ENCODE measurements at places on chromosomes 2 and 18. TPM values are rescaled to one million over a fixed set of nuclear protein-coding genes. Genes with fewer than 3 reads are reported as not detected.

SRD5A2 gene
- not detected for total RNA-seq

PHOSPHO2 gene
- 1.9 TPM for total RNA-seq

REG3G gene
- not detected for total RNA-seq

DNA sequence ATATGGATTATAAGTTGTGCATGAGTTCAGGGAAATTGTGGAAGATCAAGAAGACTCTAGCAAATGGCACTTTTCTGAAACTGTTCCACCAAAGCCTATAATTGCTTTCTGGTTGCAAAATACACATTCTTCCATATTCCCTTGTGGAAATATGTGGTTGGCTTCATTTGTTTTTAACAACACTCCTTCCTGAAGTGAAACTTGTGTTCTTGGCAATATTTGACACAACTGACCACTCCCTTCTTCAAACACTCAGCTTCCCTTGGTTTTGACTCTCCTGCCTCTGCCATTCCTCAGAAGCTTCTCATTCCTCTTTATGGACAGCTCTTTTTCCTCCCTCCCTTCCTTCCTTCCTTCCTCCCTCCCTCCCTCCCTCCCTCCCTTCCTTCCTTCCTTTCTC lies 192.3 kb downstream of the PMAIP1 start:
- DNase-seq: no peak

DNA sequence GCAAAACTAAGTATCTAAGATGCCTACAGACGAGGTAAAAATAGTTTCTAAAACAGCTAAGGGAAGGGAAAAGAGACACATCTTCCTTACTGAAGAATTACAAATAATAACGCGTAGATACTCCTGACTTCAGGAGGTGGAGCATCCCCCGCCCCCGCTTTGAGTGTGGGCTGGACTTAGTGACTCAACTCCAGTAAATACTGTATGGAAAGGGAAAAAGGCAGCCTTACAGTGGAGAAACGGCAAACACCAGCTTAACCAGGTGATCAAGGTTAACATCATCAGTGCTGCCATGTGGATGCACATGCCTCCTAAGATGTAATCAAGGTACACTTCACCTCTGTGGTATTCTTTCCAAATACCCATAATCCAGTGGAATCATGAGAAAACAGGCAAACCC lies 47.9 kb downstream of the HADHB start:
- DNase-seq: no peak

DNA sequence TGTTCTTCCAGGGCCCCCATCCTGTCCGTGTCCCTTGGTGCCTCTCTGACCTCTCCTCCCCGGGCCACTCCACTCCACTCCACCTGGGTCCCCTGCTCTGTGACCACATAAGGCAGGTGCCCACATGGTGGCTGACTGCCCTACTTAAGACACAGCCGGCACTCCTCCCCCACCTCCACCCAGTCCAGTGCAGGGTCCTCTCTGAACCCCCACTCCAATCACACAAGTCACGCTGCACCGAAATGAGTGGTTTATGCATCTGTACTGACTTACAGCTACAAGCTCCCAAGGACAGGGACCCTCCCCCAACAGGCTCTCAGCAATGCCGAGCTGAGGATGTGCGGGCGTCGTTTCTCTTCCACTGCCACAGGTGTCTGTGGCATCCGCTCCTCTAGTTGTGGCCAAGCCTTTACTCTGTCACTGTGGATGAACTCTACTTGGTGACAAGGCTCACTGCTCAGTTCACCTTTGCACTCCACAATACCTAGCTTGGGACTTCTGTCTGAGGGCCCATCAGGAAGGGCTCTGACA lies 48.3 kb downstream of the TFCP2L1 start:
- no peak for DNase-seq

- DNase-seq: no peak
Observed at GRCh38 chr2:176297067-176297466, 27.8 kb downstream of the MTX2 start.

DNA sequence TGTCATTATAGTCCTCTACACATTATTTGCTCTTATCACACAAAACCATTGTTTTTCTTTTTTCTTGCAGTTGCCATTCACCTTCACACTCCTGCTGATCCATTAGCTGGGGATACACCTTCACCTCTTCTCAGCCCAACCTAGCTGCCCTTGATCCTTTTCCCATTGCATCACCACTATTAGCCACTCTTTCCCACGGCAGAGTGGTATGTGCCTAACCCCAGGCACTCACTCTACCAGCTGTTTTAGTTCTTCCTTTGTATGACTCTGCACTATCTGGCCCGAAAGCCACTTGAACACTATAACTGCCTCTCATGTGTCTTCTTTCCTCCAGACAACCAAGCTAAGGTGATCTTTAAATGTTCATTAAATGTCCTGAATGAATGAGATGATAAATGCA lies 145.4 kb upstream of the PIK3C3 start:
- no peak for DNase-seq

DNA sequence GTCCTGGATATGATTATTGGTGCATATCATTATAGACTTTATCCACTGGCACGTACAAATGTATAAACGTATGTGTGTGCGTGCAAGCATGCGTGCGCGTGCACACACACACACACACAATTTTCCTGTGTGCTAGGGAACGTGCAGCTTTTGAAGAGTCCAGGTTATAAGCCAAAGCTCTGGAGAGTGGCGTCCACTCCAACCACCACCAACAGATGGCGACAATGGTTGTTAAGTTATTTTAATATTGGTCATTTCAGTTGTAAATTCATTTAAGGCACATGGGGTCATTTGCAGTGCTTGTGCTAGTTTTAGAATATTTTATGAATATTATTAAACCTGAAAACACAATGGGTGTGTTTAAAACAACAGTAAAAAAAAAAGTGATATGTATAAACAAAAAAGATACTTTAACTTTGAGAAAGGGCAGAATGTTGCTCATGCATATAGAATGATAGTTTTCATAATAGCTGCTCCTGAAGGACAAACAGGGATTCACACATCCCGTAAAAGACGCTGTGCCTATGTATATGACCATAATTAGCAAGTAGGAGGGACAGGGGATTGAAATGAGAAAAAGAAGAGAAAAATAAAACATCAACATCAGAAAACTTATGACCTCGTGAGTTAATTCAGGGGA lies 124.2 kb upstream of the ITGB6 start:
- DNase-seq: peak; percentile 48

DNA sequence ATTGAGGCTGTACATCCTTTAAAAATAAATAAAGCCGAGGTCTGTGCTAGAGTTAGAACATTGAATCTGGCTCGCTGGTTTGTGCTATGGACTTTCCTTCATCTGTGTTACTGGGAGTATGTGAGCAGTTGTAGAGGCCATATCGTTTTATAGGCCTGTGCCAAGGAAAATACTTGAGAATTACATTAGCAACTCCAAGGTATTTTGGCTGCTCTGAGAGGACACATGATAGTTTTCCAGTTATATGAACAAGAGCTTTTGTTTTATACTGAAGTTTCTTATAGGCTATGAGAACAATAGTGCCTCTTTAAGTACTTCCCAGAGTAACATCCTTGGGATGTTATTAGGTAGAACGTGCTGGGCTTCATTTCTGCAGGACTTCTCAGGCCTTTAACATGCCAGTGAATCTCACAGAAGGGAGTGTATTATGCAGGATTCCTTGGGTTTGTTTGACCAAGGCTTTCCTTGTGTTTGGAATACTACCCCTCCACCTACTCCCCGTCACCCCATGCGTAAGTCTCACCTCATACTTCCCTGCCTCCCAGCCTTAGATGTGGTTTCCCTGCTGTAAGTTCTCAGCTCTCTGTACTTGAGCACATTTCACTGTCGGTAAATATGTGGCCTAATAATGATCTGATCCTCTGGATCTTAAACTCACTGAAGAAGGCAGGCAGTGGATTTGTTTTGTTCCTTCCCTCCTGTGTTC lies 21.0 kb downstream of the TCF7L1 start:
- no peak for DNase-seq

All from HFFc6 (cell line).